ENCODE measurements at places on chromosomes 13 and 19. TPM values are rescaled to one million over a fixed set of nuclear protein-coding genes. Genes with fewer than 3 reads are reported as not detected.

DNA sequence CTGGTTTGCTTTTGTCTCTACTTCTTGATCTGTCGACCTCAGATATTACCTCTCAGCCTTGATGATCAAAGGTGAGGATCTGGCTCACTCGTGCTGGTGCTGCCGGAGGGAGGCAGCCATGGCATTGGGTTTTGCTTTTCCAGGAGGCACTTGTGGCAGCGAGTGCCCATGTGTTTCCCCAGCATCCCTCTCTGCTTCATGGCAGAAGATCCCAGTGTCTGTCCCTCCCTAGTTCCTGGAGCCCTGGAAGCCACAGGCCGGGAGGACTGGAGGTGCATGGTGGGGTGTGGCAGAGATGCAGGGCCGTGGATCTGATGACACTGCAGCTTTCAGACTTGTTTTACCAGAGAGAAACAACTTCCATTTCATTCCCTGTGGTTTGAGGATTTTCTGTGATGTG lies 47.5 kb downstream of the ANKRD10 start:
- no peak for DNase-seq

DNA sequence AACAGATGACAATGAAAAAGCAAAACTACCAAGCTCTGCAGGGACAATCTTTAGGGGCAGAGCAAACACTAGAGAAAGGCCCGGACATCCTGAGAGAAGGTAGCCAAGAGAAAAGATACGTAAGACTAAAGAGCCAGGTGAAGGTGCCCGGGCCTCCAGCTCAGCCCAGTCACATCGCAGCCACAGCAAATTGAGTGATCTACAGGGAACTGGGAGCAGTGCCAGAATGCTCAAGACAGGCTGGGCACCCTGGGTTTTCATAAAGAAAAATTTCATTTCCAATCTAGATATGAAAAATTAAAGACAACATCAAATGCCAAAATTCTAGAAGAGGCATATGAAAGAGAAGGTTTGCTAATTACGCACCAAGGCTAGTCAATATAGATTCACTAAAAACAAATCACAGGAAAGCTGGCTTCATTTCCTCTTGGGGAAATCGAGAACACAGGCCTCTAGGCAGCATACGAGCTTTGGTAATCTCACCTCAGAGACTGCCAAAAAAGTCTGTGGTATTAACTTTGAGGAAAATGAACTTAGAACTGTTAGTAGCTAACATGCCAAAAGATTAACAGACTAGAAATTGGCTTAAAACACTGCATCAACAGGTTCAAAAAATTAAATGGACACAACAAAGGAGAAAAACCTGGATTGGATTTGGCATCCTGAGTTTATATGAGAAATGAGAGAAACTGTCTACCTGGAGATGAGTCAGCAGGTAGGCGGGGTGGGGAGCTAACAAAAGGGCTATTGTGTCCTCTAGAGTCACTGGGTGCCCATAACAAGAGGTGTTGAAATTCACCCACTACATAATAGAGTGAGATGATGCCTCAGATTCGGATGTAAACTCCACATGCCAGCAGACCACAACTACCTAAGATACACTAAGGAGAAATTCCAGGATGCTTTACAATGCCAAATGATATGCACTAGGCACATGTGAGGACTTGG lies 6.6 kb downstream of the ANKRD10 start:
- DNase-seq: peak; percentile 88

- no peak for DNase-seq
These were observed 55.8 kb upstream of the WASF3 start for GRCh38 chr13:26501641-26502040.

DNA sequence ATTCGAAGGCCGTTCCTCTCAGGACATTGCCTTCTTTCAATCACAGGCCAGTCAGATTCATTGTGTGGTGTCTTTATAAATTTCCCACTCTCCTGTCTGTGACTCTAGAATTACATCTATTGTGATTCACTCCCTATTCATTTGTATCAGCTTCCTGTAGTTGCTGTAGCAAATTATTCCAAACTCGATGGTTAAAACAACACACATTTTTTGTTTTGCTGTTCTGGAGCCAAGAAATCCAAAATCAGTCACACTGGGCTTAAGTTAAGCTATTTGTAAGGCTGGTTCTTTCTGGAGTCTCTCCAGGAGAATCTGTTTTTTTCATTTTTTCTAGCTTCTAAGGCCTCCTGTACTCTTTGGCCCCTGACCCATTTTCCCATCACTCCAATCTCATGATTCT lies 1487.0 kb upstream of the SLC10A2 start:
- peak; percentile 28 for DNase-seq

GRCh38 chr13:22126433-22127021 lies 455.7 kb downstream of the FGF9 start:
- DNase-seq: no peak

GRCh38 chr13:73413656-73414055 lies 354.9 kb downstream of the KLF5 start:
- DNase-seq: no peak

- no peak for DNase-seq
These were observed 374.5 kb downstream of the KCNRG start for GRCh38 chr13:50389726-50390125.

Gene DAND5
- 0.03 TPM for polyA plus RNA-seq

Gene SYNE4
- 0.07 TPM for polyA plus RNA-seq

Gene ZFP14
- 0.88 TPM for polyA plus RNA-seq

Gene ZNF814
- polyA plus RNA-seq: 5.5 TPM

Gene MUC16
- not detected for polyA plus RNA-seq
